ENCODE measurements at places on chromosomes 11 and 22.

GRCh38 chr11:119585043-119585781 is 143.8 kb downstream of the NECTIN1 start:
- peak; percentile 52 for DNase-seq

DNA sequence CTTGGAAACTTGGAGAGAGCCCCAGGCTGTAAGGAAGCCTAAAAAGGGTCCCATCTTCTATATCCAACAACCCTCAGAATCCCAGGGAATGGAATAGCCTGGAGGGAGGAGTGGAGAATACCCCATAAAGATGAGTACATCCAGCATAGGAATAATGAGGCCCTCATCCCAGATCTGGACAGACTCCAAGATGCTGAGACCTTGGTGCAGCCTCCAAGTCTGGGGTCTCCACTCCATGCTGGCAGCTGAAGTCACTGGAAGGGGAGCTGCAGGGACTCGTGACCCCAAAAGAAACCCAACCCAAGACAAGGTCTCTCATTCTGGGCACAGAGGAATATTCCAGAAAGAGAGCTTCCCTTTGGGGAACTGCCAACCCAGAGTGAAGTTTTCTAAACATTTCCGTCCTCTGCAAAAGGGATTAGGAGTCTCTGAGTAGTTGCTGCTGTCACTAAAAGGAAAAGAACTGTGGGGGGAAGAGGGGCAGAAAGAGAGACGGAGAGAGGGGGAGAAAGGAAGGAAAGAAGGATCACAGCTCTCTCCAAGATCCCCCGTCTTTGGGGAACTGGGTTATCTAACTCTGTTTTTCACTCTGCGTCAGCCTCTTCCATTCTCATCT is 589 bp downstream of the SCGB1A1 start:
- DNase-seq: no peak

GRCh38 chr11:28524098-28524497 is 415.9 kb downstream of the METTL15 start:
- DNase-seq: no peak

DNA sequence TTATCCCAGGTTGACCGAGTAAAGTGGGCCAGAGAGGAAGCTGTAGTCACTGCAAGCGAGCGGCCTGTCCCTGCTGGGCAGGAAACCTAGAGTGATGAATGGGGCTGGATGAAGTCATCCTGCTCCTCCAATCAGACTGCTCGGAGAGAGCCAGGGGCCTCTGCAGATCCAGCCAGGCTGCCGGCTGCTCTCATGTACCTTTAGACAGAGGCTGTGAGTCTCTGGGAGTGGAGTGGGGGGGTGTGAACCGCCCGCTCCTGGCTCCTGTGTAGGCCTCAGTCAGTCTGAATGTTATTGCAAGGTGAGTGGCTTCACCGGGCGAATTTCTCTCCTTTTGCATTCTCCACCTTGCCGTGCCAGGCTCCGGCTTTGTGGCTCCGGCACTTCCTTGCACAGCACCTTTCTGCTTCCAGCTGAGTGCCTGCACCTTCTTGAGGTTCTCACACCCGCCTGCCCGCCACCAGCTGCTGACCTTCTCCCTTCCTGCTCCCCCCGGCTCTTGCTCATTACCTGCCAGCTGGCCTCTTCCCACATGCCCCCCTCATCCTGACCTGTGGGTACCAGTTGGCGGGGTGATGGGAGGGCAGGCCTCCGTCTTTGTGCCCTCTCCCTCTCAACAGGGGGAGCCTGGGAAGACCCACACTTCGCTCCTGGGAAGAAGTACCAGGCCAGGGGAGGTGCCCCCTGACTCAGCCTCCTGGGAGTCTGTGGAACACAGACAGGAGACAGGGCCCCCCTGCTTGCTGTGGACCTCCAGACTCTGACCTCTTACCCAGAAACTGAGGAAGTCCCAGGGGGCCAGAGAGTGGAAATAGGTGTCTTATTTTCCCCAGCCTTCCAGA is 79.9 kb downstream of the GRAMD1B start:
- peak; percentile 69 for DNase-seq

DNA sequence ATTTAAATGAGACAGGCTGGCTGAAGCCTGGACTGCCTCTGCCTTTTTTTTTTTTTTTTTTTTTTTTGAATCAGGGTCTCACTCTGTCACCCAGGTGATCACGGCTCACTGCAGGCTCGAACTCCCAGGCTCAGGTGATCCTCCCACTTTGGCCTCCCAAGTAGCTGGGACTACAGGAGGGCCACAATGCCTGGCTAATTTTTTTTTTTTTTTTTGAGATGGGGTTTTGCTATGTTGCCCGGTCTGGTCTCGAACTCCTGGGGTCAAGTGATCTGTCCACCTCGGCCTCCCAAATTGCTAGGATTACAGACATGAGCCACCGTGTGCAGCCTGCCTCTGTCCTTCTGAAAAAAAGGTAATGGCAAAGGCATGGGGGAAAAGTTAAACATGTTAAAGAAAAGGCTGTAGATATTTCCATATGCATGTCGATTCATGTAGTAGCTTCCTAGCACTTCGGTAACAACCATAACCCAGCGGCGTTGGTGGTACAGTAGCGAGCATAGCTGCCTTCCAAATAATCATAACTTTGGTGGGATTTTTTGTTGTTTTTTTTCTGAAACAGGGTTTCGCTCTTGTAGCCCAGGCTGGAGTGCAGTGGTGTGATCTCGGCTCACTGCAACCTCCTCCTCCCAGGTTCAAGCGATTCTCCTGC is 48.8 kb downstream of the MCHR1 start:
- no peak for DNase-seq
